ENCODE measurements at places on chromosomes 5 and 9.

- H3K27me3 ChIP-seq = no peaks in the 10 kb centered on the region
- no peak for DNase-seq
- H3K27ac ChIP-seq = no peak overlapping the region
- H3K36me3 ChIP-seq = peaks cover 36% of the 10 kb centered on the region
Observed at GRCh38 chr5:34803974-34804732, 34.8 kb upstream of the TTC23L start.

DNA sequence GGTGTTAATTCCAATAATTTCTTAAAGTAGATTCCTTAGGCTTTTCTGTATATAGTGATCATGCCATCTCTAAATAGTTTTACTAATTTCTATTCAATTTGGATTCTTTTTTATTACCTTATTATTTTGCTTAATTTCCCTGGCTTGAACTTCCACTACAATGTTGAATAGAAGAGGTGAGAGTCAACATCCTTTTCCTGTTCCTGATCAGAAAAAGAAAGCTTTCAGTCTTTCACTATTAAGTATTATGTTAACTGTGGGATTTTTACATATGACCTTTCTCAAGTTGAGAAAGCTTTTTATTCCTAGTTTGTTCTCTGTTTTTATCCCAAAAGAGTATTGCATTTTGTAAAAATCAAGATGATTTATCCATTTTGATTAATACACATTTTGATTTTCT lies 574.5 kb upstream of the TLE4 start:
- no peak overlapping the region for H3K27ac ChIP-seq
- no peak overlapping the region for H3K4me3 ChIP-seq
- H3K4me1 ChIP-seq = no peaks in the 10 kb centered on the region
- H3K36me3 ChIP-seq = no peaks in the 10 kb centered on the region
- DNase-seq = no peak

- peak; percentile 78 for DNase-seq
- H3K27me3 ChIP-seq = no peaks in the 10 kb centered on the region
- H3K27ac ChIP-seq = no peak overlapping the region
- H3K4me3 ChIP-seq = no peak overlapping the region
Observed at GRCh38 chr9:107158321-107158720, 124.8 kb upstream of the RAD23B start.

GRCh38 chr5:56585999-56586691 lies 229.2 kb upstream of the MAP3K1 start:
- H3K4me1 ChIP-seq = no peaks in the 10 kb centered on the region
- no peaks in the 10 kb centered on the region for H3K27me3 ChIP-seq
- DNase-seq = no peak
- H3K27ac ChIP-seq = no peak overlapping the region
- H3K4me3 ChIP-seq = no peak overlapping the region

- H3K4me1 ChIP-seq = no peaks in the 10 kb centered on the region
- no peak overlapping the region for H3K4me3 ChIP-seq
- no peak for DNase-seq
- H3K27me3 ChIP-seq = no peaks in the 10 kb centered on the region
- no peaks in the 10 kb centered on the region for H3K36me3 ChIP-seq
Observed at GRCh38 chr9:14780251-14780650, 57.7 kb upstream of the CER1 start.

- no peaks in the 10 kb centered on the region for H3K36me3 ChIP-seq
- peak overlapping the region; percentile 73 for H3K4me3 ChIP-seq
- no peaks in the 10 kb centered on the region for H3K4me1 ChIP-seq
- no peak for DNase-seq
Observed at GRCh38 chr9:99106044-99106375, 1.1 kb downstream of the TGFBR1 start.

DNA sequence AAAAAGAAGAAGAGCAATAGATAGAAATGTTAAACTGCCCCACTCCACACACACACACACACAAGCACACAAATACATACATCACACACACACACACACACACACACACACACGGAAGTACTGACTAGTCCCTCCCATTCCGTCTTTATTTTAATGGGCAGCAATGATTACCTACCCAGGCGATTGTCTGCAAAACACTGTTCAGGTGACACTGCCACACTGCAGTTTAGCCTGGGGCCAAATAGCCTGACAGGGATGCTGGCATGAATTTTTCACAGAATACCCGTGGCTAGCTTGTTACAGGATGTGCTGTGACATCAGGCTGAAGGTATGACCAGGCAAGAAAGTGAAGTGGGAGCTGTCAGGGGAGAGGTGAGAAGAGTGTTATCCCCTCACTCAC lies 86.9 kb downstream of the FRMD3 start:
- H3K27me3 ChIP-seq = no peaks in the 10 kb centered on the region
- no peaks in the 10 kb centered on the region for H3K36me3 ChIP-seq
- no peaks in the 10 kb centered on the region for H3K4me1 ChIP-seq
- H3K4me3 ChIP-seq = no peak overlapping the region

DNA sequence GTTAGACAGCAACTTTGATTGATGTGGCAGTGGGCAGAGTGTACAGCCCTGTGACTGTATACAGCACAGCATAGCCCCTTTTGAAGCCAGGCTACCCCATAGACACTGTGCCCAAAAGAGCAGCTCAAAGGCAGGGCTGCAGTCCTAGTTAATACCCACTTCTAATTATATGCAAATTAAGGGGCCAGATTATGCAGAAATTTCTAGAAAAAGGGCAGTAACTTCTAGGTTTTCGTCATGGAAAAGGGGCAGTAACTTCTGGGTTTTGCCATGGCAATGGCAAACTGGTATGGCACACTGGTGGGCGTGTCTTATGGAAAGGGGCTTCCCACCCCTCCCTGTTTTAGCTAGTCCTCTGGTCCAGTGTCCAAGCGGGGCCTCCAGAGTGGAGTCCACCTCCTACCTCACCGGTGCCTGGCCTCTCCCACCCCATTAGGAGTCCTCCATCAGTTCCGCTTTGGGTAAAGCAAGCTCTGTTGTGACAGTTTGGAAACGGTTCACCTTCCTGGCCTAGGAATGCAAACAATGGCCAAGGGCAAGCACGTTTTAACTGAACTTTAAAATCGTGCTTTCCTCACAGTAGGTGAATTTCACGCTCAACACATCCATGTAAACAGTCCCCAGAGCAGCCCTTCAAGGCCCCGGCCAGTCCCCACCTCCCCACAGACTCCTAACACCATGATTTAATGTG lies 5.6 kb downstream of the ADAMTS13 start:
- H3K27ac ChIP-seq = no peak overlapping the region
- no peak for DNase-seq
- H3K4me1 ChIP-seq = no peaks in the 10 kb centered on the region
- peak overlapping the region; percentile 86 for H3K4me3 ChIP-seq
